ENCODE measurements at places on chromosomes 4 and X.
A peak's percentile ranks its signal among the peaks of the same experiment; 100 is the strongest.

DNA sequence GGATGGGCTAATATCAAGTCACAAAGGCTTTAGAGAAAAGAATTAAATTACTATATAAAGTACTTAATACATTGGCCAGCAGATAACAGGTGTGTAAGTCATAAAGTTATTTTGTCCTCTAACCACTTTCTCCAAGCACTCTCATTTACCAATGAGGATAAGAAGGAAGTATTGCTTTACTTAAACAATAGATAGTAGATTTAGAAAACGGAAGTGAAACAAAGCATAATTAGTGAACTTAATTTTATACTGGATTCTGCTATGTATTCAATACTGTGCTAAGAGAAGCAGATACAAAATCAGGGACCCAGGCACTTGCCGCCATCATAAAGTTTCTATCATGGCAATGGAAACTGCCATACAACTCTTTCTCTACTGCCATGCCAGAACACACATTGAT lies 24.0 kb downstream of the AFM start:
- DNase-seq, result no peak

GRCh38 chr4:128440923-128441322 lies 153.3 kb upstream of the PGRMC2 start:
- no peak for DNase-seq

GRCh38 chr4:78585633-78586032 lies 34.1 kb downstream of the ANXA3 start:
- no peak for DNase-seq

GRCh38 chrX:144334577-144334976 lies 450.7 kb downstream of the UBE2NL start:
- DNase-seq, result no peak

DNA sequence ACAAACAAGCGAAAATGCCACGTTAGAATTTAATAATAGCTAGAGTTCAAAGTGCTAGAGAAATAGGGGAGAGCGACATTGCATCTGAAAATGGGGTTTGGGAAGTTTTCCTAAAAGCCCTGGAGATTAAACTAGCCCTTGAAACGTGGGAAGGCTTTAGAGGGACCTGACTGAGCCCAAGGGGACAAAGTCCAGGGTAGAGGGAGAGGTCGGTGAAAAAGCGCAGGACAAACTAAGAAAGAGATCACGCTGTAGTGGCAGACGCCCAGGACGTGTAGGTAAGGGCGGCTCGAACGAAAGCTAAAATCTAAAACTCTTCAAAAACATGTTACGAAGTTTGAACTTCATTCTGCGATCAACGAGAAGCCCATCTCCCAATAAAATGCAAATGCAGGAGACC lies 1.1 kb upstream of the ATP11C start:
- DNase-seq, result no peak

- no peak for DNase-seq
Measured at GRCh38 chrX:19549838-19550237, 34.5 kb upstream of the MAP3K15 start.

GRCh38 chrX:20445109-20445508 lies 178.4 kb upstream of the RPS6KA3 start:
- DNase-seq, result no peak

DNA sequence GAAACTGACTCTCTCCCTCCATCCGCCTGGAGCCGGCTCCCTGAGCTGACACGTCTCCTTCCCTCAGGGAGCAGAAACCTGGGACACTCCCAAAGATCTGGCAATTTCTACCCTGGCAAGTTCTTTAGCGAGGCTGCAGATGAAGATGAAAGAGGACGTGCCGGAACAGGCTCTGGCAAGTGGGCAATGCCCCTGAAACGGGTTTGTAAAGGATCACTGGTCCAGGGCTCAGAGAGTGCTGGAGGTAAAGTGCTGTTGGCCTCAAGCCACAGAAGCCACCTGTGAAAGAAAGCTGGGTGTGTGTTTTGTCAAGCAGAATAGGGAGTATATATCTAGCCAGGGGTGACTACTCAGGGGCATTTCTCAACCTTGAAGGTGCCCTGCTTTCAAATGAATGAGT lies 131.4 kb upstream of the ATP6AP2 start:
- DNase-seq, result no peak

- no peak for DNase-seq
Measured at GRCh38 chr4:1800805-1801204, 7.7 kb downstream of the FGFR3 start.

DNA sequence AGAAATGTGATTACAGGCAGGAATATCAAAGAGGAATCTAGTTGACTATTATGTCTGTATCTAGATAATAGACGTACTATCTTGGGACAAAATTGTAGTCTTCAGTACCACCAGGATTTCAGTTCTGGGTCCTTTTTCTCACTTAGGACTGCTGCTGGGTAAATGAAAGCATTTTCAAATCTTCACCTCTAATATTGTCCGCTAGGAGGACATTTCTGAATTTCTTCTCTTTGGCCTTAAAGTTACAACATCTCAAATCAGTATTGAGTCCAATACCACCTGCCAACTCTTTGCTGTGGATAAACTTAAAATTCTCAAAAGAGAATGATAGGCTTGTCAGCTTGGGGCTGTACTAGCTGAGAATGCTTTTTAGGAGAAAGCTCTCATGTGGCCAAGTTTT lies 6.0 kb downstream of the FGF16 start:
- DNase-seq, result no peak

- no peak for DNase-seq
Measured at GRCh38 chrX:8846266-8846665, 45.1 kb upstream of the FAM9A start.

DNA sequence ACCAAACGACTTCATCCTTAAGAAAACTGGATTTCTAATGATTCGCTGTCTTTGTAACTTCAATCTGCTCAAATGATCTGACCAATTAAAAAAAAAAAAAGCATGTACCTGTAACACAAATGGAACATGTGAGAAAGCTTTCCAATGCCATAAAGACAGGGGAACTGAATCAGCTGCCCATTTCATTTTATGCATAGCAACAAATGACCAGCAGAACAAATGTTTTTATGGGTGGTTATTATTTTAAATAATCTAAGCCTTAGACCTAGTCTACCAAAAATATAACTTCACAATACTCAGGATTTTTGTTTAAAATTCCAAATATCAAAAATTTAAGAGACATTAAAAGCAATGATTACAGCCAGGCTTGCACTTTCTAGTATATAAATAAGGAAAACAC lies 145.7 kb downstream of the NR3C2 start:
- DNase-seq, result no peak

DNA sequence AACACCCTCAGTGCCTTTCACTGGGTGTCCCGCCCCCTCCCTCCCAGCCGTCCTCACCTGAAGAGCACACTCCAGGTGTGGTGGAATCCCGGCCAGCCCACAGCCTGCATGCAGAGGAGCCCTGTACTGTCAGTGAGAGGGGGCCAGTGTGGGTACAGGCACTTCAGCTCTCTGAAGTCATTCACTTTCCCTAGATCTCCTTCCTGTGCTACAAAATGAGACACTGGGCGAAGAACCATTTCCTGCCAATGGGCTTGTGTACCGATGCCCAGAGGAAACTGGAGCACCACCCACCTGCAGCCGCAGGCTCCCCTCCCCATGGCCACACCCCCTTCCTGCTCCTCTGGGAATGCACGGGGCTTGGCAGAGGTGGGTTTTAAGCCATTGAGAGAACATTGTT lies 73.9 kb upstream of the C4orf50 start:
- no peak for DNase-seq

DNA sequence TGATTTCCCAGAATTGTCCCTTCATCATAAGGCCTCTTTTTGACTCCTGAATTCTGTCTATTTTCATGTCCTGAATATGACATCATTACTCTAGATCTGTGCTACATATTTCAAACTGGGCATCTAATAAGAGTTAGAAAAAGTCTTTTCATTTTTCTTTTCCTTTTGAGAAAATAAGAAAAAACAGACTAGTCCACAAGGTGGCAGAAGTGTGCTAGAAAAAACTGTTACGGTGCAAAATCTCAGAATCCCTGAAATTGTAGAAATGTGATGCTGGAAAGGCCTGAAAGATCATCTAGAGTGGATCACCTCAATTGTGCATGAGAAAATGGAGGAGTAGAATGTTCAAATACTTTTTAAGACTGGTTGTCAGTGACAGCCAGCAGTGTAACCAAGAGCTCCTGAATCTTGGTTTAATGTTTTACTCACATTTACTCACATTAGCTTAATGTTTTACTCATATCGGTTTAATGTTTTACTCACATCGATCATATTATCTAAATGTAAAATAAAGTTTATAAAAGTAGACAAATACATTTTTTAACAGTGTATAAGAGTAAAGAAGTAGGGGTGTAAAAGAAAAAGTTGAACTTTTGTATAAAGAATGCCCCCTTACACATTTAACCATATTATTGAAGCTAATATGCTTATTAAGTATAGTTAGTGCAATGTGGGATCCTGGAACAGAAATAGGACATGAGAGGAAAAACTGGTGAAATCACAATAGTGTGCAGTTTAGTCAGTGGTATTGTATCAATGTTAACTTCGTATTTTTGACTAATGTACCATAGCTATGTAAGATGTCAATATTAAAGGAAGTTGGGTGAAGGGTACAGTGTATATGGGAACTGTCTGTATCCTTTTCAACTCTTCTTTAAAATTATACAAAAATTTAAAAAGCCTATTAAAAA lies 15.2 kb downstream of the ASB11 start:
- peak; percentile 28 for DNase-seq

All from GM13977 (cell line).